Sigmoid colon (tissue), 7 donors: ENCODE measurements at places on chromosomes 3 and 15. TPM values are rescaled to one million over a fixed set of nuclear protein-coding genes. Genes with fewer than 3 reads are reported as not detected.
A peak's percentile ranks its signal among the peaks of the same experiment; 100 is the strongest.

Gene TTC23
- 33.0 TPM for total RNA-seq

Gene ANKUB1
- total RNA-seq = not detected

Gene SLC35G2
- 8.0 TPM for total RNA-seq

Gene C2CD4A
- not detected for total RNA-seq

Gene ZNF621
- 13.2 TPM for total RNA-seq

Gene MUSTN1
- total RNA-seq = 9.3 TPM

Gene SELENOK
- total RNA-seq = 83.5 TPM

Gene CHAC1
- total RNA-seq = 3.0 TPM

Gene ZDHHC23
- 1.4 TPM for total RNA-seq

Gene BFSP2
- not detected for total RNA-seq

Gene CLDN1
- 0.28 TPM for total RNA-seq

Gene ACAN
- total RNA-seq = not detected

DNA sequence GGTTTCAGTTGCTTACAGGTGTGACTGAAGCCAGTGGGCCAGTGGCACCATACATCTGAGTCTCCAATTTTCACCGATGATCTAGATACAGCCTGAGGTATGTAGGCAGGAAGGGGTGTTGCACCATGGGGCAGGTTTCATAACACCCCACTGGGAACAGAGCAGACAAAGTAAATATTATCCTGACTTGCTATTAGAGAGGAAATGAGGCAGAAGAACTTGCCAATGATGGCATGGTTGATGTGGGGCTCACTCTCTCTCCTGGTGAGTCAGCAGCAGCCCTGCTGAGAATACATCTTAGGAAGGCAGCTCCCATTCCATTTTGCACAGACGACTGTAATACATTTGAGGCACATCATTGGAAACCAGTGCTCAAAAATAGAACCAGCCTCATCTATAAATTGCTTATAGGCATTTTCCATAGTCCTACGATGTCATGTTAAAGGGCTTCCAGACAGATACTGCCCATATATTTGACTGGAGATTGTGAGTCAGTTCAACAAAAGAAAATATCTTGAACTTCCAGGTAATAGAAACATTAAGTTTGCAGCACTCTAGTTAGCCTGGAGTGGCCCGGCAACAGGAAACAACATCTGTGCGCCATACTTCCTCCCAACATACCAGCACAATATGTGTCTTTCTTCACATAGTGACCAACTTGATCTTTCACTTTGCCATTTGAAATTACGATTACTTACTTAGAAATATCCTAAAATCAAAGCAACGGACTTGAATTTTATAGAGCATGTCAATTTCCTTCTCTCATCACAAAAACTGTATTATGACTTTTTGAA is 175.5 kb downstream of the NECTIN3 start:
- H3K4me3 ChIP-seq = no peak overlapping the region
- no peak overlapping the region for H3K27ac ChIP-seq
- DNase-seq = no peak

DNA sequence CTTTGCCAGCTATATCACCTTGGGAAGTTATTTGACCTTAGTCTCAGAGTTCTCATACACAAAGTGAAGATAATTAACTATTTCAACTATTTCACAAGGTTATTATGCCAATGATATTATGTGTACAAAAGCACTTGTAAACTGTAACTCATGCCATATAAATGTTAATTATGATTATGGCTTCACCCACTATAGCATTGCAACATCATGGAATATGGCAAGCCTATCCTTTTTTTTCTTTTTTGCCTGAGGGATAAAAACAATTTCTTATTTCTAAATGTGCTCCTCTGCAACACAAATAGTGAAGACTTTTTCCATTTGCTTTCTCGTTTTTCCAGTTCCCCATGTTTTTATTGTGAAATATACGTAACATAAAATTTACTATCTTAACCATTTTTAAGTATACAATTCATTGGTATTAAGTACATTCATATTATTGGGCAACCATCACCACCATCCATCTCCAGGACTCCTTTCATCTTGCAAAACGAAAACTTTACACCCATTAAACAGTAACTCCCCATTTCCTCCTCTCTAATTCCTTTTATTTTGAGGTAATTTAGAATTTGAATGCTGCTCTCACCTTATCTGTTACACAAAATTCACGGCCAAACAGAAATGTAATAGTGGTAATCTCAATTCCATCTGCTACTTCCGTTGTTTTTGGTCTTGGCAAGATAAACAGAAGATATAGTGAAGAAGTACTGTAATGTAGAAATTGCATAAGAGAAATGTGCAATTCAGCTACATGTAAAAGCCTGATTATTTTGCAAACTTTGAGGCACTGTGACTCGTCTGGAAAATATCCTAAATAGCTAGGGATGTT is 46.3 kb downstream of the NANOGP8 start:
- H3K27ac ChIP-seq = no peak overlapping the region
- H3K4me1 ChIP-seq = no peaks in the 10 kb centered on the region
- H3K36me3 ChIP-seq = no peaks in the 10 kb centered on the region
- no peak overlapping the region for H3K4me3 ChIP-seq
- DNase-seq = no peak

GRCh38 chr3:128493570-128494366 is 767 bp upstream of the GATA2 start:
- DNase-seq = peak; percentile 65
- no peak overlapping the region for H3K27ac ChIP-seq
- H3K4me3 ChIP-seq = no peak overlapping the region
- H3K4me1 ChIP-seq = peaks cover 58% of the 10 kb centered on the region

GRCh38 chr15:68054628-68055223 is 611 bp downstream of the PIAS1 start:
- H3K4me1 ChIP-seq = peaks cover 28% of the 10 kb centered on the region
- H3K36me3 ChIP-seq = no peaks in the 10 kb centered on the region
- peak; percentile 81 for DNase-seq
- H3K4me3 ChIP-seq = peak overlapping the region; percentile 98

DNA sequence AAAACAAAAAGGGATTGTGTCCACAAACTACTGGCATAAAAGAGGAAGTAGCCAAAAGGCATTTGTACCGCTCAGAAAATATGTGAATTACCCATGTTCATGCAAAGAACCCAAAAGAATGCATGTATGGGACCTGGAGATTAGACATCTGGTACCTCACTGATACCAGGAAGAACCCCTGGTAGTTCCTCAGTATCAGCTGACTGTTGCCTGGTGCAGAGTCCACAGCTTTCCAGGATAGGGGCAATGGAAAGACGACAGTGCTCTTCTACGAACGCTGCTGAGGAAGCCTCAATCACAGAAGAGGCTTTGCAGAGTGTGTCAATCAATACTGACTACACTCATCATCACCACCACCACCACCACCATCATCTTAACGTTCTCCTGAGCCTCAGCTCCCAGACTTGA is 63.3 kb downstream of the ATP8B4 start:
- no peaks in the 10 kb centered on the region for H3K36me3 ChIP-seq
- no peaks in the 10 kb centered on the region for H3K27me3 ChIP-seq
- no peak for DNase-seq
- peak overlapping the region; percentile 56 for H3K27ac ChIP-seq
- no peak overlapping the region for H3K4me3 ChIP-seq
- peaks cover 21% of the 10 kb centered on the region for H3K4me1 ChIP-seq

DNA sequence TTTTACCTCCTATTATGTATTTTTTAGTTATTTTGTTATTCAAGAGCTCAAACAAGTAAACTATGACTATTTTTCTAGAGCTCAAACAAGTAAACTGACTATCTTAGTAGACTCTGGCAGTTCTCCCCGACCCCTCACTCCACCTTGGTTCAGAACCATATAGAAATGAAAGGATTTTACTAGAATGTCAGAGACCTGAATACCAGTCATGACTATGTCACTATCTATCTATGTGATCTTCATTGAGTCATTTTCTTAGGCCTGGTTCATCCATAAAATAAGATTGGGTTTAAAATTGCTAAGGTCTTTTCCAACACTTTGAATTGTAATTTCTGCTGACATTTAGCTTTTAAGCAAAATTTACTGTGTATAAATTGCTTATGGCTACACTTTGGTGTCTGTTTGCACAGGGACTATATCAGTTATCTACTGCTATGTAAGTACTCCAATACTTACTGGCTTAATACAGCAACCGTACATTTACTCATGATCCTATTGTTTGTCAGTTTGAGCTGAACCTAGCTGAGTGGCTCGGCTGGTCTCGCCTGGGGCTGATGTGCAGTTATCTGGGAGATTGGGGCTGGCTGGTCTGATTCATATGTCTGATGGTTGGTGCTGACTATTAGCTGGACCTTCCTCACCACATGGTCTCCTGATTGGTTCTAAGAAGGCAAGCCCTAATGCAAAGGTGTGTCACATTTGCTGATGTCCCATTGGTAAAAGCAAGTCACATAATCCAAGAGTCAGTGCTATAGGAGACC is 37.0 kb downstream of the RASA2 start:
- no peaks in the 10 kb centered on the region for H3K27me3 ChIP-seq
- no peak overlapping the region for H3K4me3 ChIP-seq
- no peak for DNase-seq
- H3K27ac ChIP-seq = no peak overlapping the region
- H3K36me3 ChIP-seq = no peaks in the 10 kb centered on the region

DNA sequence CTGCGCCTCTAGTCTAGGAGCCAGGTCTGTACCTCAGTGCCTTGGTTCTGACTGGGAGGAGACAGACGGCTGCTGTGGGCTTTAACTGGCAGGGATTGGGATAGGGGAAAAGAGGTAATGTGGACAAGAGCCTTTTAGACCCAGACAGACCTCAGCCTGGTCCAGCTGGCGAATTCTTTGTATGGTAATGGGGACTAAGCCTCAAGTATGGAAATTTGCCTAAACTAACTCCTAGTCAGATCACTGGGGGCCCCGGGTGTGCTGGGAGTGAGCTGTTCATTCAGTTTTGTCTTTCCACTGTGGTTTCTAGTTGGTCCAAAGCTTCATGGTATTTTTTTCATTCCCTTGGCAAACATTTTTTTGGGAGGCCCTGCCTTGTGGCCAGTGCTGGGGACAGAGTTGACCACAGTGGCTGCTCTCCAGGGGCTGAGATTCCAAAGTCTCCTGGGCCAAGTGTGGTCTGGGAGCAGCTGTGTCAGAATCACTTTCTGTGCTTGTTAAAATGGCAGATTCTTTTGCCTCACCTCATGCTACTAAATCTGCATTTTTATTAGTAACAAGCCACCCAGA is 261.4 kb upstream of the C2CD4B start:
- H3K36me3 ChIP-seq = no peaks in the 10 kb centered on the region
- no peaks in the 10 kb centered on the region for H3K27me3 ChIP-seq
- no peak overlapping the region for H3K27ac ChIP-seq
- H3K4me3 ChIP-seq = no peak overlapping the region

DNA sequence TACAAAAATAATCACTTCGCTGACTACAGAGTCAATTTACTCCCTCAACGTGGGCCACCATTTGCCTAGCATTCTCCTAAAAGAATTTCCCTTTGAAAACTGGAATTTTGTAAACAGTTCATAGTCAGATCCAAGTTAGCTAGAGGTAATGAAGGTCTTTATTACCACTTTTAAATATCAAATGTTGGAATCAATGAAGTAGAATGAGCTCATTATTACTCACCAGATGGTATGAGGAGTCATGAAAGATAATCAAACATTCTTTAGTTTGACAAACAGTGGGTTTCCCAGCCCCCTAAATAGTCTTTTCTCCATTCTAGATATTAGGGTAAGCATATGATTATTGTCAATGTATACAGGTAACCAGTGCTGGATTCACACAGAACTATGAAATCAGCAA is 455.7 kb upstream of the THBS1 start:
- no peak for DNase-seq
- H3K4me3 ChIP-seq = no peak overlapping the region
- H3K4me1 ChIP-seq = peaks cover 23% of the 10 kb centered on the region
- no peak overlapping the region for H3K27ac ChIP-seq
- no peaks in the 10 kb centered on the region for H3K36me3 ChIP-seq
- H3K27me3 ChIP-seq = no peaks in the 10 kb centered on the region

DNA sequence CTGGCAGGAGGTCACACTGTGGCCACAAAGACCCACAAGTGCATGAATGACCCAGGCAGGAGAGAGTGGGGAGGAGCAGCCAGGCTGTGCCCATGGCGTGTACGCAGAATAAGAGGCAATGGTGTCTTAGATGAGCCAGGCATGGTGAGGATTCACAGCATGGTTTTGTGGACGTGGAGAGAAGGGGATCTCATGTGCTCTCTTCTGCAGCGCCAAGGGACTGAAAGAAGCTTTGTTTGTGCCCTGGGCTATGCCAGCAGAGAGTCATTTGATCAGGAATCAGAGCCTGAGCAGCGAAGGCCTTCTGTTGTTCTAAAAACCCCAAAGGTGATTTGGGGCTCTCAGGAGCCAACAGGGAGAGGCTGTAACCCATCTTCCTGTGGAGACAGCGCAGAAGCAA is 18.7 kb upstream of the RPP14 start:
- H3K36me3 ChIP-seq = peaks cover 7% of the 10 kb centered on the region
- DNase-seq = no peak
- H3K4me3 ChIP-seq = no peak overlapping the region
- H3K4me1 ChIP-seq = no peaks in the 10 kb centered on the region
- no peak overlapping the region for H3K27ac ChIP-seq

DNA sequence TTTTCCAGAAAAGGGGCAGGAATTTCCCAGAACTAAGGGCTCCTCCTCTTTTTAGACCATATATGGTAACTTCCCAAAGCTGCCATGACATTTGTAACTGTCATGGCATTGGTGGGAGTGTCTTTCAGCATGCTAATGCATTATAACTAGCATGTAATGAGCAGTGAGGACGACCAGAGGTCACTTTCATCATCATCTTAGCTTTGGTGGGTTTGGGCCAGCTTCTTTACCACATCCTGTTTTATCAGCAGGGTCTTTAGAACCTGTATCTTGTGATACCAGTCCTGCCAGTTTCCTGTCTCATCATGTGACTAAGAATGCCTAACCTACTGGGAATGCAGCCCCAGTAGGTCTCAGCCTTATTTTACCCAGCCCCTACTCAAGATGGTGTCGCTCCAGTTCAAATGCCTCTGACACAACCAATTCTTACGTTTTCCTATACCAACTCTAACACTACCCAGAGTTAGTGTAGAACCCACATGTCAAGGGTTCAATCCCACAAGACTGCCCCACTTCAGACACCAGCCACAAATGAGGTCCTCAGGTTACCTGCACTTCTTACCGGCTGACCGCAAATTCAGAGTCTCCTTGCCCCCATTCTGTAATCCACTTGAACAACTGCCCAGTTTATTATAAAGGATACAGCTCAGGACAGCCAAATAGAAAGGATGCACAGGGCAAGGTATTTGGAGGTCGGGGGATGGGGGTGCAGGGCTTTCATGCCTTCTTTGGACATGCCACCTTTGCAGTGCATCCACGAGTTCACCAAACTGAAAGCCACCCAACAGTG is 17.7 kb downstream of the FOXB1 start:
- H3K4me1 ChIP-seq = no peaks in the 10 kb centered on the region
- no peak overlapping the region for H3K27ac ChIP-seq
- DNase-seq = no peak
- H3K36me3 ChIP-seq = no peaks in the 10 kb centered on the region
- peaks cover 26% of the 10 kb centered on the region for H3K27me3 ChIP-seq
- H3K4me3 ChIP-seq = no peak overlapping the region

DNA sequence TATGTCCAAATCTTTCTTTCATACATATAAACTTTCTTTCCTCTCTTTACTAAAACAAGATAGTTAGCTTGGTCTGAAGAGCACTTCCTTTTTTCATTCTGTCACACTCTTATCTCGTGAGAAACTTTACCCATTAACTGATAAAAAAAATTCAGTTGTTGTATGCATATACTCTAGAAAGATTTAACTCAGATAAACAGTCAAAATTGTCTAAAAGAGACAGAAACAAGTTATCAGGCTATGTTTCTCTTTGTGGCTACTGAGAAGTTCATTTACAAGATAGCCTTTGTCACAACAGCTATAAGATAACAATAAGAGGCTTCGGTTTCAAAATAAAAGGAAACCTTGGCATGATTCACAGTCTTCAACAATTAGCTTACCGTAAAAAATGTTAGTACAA is 235.7 kb upstream of the ATP10A start:
- no peaks in the 10 kb centered on the region for H3K36me3 ChIP-seq
- no peak for DNase-seq
- H3K4me1 ChIP-seq = no peaks in the 10 kb centered on the region
- H3K27me3 ChIP-seq = no peaks in the 10 kb centered on the region
